ENCODE measurements at places on chromosomes 2 and 18.

DNA sequence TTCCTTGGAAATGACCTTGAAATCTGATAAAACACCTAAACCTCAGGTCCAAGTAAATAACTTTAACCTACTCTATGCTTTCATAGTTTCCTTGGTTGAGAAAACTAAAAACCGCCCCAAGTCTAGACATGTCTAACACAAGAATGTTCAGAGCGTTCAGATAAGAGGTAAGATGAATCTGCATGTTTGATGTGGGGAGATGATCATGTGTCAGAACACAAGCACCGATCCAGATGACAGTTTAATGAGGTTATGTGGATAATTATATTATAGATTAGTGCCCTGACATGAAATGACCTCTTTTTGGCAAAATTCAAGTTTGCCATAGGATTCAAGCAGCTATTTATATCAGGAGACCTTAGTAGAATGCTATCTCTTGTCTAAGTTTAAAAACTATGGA lies 729.8 kb upstream of the SOX11 start:
- DNase-seq = no peak

- DNase-seq = no peak
Observed at GRCh38 chr18:7872569-7872968, 305.5 kb downstream of the PTPRM start.

- DNase-seq = no peak
Observed at GRCh38 chr2:230827774-230828271, 36.9 kb upstream of the ITM2C start.

DNA sequence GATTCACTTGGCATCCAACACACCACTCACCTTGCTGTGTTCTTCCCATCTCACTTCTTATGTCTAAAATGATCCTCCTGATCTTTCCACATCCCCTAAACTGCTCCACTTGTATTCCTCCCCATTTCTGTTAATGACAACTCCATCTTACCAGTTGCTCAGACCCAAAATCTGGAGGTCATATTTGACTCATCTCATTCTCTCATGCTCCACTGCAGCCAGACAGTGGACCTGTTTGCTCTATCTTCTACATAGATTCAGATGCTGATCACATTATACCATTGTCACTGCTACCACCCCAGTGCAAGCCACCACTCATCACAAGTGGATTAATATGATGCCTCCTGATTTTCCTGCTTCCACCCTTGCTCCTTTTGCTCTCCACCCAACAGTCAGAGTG lies 7.9 kb upstream of the NABP1 start:
- no peak for DNase-seq

GRCh38 chr2:29755233-29755632 lies 166.2 kb downstream of the ALK start:
- DNase-seq = no peak

DNA sequence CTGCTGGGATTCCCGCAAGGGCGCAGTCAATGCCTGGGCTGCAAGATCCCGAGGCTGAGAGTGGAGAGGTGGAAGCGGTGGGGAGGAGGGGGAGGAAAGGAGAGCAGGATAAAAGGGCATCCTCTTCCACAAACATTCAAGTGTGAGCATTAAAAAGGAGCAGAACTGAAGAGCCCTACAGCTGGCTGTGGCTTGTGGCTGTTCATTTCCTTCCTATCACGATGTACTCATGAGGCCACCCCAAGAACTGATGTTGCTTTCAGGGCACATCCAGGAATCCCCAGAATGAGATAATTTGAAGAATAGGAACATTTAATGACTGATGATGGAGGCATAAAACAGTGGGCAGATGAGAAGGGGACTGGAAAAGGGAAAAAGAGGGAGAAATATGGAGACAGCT lies 230.8 kb upstream of the SMIM21 start:
- no peak for DNase-seq

DNA sequence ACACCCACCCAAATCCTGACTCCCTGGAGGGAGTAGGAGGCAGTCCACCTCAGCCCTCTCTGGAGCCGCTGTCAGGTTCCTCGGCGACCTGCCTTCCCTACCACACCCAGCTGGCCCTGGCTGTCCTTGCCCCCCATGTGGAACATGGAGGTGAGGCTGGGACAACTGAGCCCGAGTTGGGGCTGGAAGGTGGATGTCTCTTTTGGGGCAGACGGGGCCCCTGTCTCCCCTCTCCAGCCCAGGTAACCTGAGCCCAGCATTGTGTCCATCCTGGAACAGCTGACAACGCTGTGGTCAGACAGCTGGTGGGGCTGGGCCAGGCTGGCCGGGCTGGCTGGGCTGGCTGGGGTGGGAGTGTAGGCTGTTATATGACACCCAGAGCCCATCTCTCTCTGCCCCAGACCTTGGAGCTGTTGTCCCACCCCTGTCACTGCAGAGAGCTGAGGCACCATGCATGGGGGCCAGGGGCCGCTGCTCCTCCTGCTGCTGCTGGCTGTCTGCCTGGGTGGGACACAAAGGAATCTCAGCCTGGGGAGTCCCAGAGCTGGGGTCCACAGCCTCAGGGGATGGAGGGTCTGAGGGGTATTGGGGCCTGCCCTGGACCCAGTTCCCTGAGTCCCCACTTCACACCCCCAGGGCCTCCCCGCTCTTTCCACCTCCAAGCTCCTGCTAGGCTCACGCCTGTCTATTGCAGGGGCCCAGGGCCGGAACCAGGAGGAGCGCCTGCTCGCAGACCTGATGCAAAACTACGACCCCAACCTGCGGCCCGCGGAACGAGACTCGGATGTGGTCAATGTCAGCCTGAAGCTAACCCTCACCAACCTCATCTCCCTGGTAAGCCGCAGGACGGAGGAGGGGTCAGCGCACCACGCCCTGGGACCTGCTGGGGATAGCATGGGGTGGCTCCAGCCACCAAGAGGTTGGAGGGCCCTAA lies at the start of gene CHRNG:
CHRNG (plus strand) TSS at position 395 of the 934 bp plus-strand sequence; CDS start at position 451, 56 bp downstream.
- no peak for DNase-seq

DNA sequence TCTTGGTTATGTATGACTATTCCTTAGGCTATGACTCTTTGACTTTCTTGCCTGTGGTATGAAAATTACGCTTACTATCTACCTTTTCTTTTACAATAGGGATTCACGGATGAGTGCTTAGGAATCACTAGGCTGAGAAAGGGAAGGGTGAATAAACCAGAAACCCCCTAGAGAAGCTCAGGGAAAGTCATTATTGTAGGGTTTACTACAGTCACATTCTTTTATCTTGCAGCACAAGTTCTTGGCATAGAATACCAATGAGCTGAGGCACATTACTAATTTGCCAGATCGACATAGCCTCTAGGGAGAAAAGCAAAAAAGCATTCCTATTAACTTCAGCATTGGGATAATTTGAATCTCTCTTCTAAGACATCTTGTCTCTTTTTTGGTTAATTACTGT lies 103.3 kb downstream of the ST6GAL2 start:
- DNase-seq = no peak

DNA sequence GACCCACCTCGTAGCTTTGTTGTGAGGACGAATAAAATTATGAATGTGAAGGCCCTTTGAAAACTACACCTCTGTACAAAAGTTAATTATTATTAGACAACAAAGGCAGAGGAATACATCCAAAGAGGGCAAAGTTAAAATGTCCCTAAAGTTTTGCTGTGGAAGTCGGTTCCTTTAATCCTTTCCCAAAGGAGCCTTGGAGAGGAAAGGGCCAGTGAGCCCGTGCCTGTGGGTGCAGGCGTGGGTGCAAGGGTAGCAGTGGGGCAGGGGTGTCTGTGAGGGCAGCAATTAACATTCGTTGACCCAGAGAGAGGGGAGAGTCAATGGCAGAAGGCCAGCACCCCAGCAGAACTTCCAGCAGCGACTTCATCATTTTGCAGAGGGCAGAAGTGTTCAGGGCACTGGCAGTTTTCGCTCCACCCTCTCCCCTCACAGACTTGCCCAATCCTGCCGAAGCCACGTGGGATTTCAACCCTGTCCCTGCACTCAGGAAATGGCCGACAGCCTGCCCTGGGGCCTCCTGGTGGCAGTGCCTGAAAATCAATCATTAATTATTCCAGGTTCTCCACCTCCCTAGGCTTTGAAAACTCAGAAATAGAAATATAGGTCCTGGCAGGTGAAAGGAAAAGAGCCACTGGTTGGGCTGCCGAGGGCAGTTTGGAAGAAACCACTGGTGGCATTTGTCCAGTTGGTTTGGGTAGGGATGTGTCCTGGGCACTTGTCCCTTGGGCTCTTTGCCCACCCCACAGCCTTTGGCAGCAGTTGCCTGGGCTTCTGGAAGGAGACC lies 4.2 kb upstream of the PAX8 start:
- DNase-seq = peak; percentile 31

DNA sequence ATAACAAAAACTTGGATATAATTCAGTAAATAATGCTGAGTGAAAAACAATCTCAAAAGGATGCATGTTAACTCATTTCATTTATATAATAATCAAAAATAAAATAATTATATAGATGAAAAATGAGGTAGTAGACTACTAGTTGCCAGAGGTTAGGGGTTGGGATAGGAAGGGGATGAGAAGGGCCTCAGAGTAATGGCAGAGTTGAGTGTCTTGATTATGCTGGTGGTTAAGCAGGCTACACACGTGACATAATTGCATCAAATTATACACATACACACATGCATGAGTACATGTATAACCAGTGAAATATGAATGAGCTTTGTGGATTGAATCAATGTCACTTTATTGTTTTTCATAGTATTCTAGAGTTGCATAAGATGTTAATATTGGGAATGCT lies 201.0 kb downstream of the RIT2 start:
- no peak for DNase-seq

DNA sequence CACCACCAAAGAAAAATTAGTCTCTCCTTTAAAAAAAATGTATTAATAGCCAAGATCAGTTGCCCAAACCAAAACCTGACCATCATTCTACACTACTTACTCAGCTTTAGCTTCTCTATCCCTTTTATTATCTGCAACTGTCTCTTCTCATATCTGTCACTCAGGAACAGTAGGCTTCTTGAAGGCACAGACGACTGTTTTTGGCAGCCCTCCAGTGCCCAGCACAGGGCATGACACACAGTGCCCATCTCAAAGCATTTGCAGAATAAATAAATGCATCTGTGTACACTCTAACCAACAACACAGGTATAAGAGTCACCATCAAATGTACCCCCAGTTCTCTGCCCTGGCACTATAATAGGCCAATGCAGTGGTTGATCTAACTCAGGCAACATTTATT lies 117.2 kb downstream of the UXS1 start:
- DNase-seq = no peak

All from A673 (cell line).